ENCODE measurements at places on chromosomes 6 and 20.
A peak's percentile ranks its signal among the peaks of the same experiment; 100 is the strongest.

GRCh38 chr20:60381643-60382400, 423.6 kb downstream of the CDH26 start:
- no peak for DNase-seq

- DNase-seq = no peak
Measured at GRCh38 chr6:129849456-129849855, 11.7 kb downstream of the TMEM244 start.

GRCh38 chr20:46573234-46573633, 22.8 kb upstream of the OCSTAMP start:
- DNase-seq = no peak

- no peak for DNase-seq
Measured at GRCh38 chr6:30837870-30838269, 46.4 kb upstream of the DDR1 start.

- DNase-seq = peak; percentile 5
Measured at GRCh38 chr6:34513646-34514045, 42.5 kb downstream of the SPDEF start.

DNA sequence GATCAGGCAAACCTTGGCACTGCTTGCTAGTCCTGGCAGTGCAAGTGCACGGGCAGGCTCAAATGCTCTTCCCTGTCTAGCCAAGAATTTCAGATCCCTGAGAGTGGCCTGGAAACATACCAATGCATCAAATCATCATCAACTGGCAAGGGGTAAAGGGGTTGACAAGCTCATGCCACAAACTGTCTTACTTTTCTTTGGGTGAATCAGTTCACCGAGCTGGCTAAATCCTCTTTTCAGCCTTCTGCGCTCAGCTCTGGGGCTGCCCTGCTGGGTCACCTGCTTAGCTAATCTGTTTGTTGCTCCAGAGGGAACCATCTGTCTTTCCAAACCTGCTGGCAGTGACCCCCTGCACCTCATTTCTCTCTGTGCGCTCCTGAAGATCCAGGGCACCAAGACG, 59.5 kb downstream of the LYRM4 start:
- no peak for DNase-seq

DNA sequence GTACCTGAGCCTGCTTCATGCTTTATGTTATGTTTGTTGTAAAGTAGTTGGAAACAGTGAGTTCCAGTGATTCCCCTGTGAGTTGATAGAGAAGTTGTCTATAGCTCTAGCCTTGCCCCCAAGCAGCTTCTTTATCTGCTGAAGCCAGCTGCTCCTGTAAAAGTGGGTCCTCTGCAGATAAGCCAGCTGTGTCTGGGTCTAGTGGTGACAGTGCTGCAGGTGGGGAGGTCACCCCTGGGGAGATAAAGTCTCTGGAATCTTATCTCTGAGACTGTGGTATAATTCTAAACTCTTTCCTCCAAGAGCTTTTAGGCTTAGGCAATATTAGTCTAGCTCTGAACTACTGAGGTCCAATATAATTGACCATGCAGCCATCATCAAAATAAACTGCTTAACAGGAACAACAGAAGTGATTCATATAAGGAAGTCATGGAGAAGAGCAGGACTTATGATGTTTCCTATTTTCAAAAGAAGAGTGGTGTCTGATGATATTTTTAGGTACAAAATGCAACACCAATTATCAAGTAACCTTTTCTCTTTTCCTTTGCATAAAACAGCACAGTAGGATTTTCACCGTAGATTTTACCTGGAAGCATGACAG, 44.2 kb upstream of the TMEM217 start:
- DNase-seq = no peak

DNA sequence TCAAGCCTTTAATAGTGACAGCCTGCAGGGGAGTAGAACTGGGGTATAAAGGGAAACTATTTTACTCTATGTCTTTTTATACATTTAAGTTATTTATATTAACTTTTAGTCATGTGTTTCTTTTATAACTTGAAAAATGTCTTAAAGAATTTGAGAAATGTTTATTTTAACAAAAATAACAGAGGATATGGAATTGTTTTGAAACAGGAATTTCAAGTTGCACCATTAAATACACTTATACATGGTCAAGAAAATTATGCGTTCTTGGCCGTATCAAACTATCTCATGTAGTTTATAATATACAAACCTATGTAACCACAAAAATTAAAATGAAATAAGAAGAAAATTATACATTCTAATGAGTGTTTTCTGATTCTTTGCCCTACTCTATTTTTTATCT, 282.7 kb downstream of the GRIK2 start:
- no peak for DNase-seq

DNA sequence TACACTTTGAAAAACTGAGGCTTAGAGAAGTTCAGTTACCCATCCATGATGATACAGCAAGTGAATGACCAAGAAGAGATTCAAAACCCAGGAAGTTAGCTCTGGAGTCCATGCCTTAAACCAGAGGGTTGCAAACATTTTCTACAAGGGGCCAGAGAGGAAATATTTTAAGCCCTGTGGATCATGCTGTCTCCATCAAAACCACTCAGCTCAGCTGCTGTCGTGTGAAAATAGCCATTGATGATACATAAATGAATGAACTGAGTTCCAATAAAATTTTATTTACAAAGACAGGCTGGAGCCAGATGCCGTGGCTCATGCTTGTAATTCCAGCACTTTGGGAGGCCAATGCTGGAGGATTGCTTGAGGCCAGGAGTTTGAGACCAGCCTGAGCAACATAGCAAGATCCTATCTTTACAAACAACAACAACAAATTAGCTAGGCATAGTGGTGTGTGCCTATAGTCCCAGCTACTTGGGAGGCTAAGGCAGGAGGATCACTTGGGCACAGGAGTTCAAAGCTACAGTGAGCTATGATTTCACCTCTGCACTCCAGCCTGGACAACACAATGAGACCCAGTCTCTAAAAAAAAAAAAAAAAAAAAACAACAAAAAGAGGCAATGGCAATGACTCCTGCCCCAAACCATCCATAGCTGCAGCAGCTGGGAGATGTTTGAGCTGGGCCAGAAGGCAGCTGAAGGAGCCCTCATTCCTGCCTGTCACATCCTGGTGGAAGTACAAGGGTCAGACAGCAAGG, 44.1 kb upstream of the RIN2 start:
- DNase-seq = no peak

DNA sequence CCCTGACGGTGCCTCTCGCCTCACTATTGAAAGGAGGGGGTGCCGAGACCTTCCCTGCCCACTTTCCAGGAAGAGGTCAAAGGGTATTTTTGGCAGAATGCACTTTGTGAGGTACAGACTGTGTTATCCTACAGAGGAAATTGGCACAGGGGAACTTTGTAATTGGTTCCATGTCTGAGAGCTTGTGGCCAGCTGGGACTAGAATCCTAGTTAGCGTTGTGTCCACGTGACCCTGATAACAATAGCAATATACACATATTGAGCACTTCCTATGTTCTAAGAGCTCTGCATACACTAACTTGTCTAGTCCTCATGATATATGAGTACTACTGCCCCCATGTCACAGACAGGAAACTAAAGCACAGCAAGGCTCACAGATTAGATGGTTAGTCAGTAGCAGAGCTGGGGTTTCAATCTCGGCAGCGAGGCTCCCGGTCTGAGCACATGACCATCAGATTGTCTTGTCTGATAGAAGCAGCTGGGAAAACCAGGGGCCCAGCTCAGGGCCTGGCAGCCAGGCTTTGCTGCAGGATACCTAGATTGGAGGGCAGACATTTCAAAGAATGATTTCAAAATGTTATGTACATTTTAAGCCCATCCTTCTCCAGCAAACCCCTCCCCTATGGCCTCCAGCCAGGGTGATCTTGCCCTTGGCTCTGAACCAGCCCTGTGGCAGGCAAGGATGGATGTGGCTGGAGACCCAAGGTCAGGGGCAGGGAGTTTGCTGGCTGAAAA, 1.4 kb downstream of the MAPK13 start:
- peak; percentile 47 for DNase-seq

- DNase-seq = no peak
Measured at GRCh38 chr20:37575884-37576283, 48.2 kb upstream of the BLCAP start.

GRCh38 chr20:49951151-49951550, 15.0 kb downstream of the RNF114 start:
- no peak for DNase-seq

- no peak for DNase-seq
Measured at GRCh38 chr6:155033021-155033791, 38.1 kb downstream of the TIAM2 start.

DNA sequence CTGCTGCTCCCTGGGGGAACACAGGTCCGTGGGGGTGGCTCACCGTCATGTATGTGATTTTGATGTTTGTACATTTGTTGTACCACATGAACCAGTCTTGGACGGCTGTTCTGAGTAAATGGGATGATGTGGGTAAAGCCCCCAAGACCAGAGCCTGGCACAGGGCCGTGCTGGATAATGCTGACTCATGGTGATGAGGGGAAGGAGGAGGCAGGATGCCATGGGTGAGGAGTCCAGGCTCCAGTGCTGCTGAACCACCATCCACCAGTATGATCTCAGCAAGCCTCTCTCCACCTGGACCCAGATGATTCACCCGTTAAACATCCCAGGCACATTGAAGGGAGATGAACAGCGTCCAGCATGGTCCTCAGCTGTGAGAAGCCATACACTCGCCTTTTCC, 9.6 kb upstream of the APCDD1L start:
- no peak for DNase-seq

GRCh38 chr20:52075400-52075799, 116.2 kb downstream of the ZFP64 start:
- no peak for DNase-seq

DNA sequence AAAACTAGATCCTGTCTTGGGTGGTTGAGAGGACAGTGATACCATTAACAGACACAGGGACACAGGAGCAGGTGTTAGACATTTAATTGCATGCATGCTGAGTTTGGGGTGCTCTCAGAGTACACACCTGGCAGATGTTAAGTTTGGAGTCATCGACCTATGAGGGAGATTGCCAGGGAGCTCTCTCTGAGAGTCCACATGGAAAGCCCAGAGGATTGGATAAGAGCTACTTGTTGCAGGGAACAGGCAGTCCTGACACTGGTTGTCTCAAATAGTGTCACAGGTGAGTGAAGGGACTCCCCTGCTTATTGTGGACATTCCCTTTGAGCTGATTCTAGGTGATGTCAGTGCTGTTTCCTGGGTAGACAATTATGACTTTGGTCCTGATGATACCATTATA, 3.1 kb downstream of the ATRN start:
- no peak for DNase-seq

- DNase-seq = no peak
Measured at GRCh38 chr6:13013681-13014503, 297.3 kb downstream of the PHACTR1 start.

DNA sequence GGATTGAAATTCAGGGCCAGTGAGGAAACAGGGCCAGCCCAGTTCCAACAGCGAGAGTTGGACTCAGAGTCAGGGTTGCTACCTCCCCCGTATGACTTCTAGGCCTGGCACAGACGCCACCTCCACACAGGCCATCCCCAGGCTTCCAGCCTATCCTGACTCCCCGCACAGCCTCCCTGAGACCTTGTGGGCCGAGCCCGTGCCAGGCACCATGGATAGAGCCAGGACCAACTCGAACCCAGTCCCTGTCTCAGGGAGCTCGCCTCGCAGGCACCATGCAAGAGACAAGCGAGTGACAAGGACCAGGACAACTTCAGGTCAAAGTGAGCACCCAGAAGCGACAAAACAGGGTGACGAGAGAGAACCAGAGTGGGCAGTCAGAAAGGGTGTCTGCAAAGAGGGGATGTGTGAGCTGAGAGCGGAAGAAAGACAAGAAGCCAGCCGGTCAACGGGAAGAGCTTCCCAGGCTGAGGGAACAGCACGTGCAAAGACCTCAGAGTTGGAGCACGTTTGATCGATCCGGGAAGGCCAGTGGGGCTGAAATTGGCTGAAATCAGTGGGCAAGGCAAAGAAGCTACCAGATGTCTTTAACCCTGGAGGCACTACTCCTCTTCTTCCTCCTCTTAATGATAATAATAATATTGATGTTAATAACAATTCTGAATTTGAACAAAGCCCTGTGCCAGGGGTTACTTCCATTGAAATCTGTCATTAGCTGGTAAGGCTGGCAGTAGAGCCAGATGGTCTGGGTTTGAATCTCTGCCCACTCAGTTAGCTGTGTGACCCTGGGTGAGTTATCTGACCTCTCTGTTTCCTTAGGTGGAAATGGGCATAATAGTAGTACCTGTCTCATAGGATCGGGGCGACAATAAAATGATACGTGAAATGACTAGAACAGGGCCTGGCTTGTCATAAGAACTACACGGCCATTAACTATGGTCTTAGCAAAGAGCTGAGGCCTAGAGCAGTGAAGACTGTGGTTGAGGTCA, 45.0 kb downstream of the KIAA1755 start:
- DNase-seq = no peak

DNA sequence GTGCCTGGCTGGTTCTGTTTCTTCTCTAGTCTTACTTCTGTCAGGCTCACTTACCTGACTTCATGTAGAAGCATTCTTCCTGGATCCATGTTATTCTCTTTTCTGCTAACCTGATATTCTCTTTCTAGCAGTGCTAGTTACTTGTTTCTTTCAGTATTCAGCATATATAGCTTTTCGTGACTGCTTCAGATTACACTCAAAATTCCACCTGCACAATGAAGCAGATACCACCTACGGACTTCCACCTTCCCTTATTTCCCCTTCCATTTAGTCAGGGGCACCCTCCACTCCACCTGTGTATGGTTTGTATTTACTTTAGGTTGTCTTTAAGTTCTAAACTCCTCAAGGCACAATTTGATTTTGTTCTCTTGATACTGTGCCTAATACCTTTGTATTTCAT, 36.8 kb downstream of the ZFAND3 start:
- no peak for DNase-seq

GRCh38 chr6:98946266-98946878, 1.4 kb downstream of the FBXL4 start:
- DNase-seq = no peak

- no peak for DNase-seq
Measured at GRCh38 chr6:109373762-109374161, 8.5 kb downstream of the CD164 start.

DNA sequence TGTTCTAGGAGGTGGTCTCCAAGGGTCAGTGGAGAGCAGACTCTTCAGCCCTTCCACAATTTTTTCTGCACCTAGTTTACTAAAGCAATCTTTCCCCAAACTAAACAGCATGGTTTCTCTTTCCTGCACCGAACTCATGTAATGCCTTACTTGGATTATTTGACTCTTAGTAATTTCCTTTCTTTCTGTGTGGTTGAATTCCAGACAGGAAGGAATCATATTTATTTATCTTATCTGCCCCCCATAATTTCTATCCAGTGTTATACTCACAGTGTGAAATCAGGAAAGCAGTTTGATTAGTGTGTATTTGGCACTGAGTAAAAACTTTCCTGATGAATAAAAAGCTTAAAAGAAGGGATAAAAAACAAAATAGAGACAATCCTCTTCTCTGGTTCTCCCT, 140.3 kb upstream of the STMND1 start:
- no peak for DNase-seq

DNA sequence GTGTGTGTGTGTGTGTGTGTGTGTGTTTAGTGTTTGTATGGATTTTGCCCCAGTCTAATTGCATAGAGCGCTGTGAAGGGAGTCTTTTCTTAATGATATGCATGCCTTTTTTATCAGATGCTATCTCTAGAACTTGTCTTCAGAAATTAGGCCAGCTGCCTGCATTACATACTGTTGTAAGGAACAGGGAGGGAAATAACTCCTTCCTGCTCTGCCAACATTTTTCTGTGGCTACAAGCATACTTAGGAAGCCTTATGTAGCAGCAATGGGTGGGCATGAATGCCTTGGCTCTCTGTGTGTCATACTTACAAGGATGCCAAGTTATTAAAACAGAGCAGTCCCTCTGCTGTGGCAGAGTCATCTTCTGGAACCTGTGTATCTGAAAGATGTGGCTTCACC, 8.0 kb upstream of the COL21A1 start:
- DNase-seq = no peak

- no peak for DNase-seq
Measured at GRCh38 chr6:7579851-7580250, 10.1 kb upstream of the SNRNP48 start.
